ENCODE measurements at places on chromosomes 1 and 21.

GRCh38 chr1:213993929-213994328, 6.2 kb downstream of the PROX1 start:
- DNase-seq, result no peak

DNA sequence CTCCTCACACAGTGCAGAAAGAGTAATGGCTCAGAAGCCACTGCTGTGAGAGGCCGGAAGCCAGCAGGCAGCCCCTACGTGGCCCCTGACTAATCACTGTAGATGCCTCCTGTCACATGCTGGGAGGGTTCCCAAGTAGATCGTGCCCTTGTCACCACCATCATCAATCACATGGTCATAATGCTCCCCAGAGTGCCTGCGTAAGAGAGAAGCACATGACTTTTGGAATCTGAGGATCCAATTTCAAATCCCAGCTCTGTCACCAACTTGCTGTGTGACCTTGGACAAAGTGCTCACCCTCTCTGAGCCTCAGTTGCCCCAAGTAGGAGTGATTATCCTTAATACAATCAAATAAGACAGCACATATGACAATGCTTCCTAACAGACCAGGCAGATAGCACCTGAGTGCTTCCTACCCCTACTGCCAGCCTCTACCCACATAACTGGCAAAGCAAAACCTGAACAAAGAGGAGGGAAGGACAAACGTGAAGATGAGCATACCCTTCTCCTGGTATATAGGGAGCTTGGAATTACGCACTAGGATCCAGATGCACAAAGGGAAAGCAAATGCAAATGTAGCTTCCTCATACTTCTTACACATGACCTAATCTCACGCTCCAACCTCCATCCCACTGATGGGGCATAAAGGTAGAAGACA, 65.7 kb downstream of the SDC3 start:
- DNase-seq, result no peak

- no peak for DNase-seq
Observed at GRCh38 chr21:42681296-42682206, 28.1 kb downstream of the PDE9A start.

DNA sequence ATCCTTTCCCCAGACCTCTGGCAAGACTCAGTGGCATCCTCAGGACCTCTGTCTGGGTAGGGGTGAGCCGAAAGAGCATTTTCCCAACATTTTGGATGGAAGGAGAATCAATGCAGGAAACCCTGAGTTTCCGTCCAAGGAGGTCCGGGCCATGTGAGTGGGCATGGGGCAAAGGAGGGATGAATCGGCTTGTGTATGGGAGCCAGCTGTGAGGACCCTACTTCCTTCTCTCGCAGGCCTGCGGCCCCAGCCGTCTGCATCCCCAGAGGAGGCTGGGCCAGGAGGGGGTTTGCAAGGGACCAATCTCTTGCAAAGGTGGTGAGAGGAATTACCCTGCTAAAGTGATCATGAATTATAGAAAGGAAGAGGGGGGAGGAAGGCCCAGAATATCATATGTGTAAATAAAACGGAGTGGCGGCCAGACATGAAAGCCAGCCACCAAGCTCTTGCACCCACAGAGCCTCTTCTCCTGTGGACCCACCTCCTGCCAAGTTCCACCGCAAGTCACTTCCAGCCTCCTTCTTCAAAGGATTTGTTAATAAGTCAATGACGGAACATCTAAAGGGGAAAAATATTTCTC, 48.2 kb upstream of the POU3F1 start:
- no peak for DNase-seq

- DNase-seq, result no peak
Observed at GRCh38 chr1:22364764-22365163, 86.9 kb upstream of the ZBTB40 start.

GRCh38 chr1:183306317-183307042, 111.7 kb downstream of the NMNAT2 start:
- DNase-seq, result no peak

DNA sequence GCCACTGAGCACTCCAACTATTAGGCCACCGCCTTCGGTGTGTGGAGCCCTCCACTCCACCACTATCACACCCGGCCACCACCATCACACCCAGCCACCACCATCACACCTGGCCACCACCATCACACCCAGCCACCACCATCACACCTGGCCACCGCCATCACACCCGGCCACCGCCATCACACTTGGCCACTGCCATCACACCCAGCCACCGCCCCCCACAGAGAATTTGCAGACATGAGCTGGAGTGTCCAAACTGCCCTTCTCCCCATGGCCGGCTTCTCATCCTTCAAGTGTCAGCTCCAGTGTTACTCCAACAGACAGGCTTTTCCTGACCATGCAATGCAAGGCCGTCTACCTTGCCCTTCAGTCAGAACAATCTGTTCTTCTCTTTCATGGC, 50.4 kb upstream of the A3GALT2 start:
- DNase-seq, result no peak

DNA sequence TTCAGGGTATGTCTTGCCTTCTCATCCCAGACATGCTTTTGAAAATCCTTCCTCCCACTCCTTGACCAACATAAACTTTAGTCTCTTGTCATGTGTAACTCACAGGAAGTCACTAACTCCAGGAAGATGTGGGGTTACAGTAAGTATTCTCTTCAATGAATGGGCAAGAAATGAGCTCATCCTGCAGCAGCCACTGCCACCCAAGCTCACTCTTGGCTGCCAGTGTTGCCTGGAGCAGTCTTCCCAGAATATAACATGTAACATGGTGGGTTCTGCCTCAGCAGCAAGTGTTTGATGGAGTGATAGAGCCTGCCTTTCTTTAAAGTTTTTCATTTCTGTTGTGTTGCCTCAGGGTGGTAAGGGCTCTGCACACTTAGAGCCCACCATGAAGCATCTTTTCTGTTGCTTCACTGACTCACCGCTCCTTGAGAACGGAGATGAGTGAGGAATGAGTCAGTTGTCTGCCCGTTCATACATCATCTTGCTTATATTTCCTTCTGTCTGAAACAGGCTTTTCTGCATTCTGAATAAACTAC, 187.0 kb downstream of the TPR start:
- DNase-seq, result no peak

DNA sequence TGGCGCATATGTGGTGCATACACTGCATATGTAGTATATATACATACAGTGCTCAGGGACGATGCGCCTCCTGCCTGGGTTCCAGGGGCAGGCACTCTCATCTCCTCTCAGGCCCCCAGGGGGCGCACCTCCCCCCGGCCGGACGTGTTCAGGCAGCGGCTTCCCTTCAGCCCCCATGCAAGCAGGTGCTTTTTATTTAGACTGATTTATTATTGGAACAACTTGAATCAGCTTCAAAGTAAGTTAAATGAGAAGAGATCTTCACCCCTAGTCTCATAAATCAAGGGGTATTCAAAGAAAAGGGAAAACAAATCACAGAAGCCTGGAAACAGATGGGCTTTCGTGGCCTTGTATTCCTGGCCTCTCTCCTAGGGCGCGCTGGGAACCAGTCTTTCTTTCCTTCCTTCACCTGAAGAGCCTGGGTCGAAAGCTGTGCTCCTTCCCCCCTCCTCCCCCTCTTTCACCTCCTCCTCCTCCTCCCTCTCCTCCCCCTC, 64.6 kb downstream of the UBIAD1 start:
- no peak for DNase-seq

DNA sequence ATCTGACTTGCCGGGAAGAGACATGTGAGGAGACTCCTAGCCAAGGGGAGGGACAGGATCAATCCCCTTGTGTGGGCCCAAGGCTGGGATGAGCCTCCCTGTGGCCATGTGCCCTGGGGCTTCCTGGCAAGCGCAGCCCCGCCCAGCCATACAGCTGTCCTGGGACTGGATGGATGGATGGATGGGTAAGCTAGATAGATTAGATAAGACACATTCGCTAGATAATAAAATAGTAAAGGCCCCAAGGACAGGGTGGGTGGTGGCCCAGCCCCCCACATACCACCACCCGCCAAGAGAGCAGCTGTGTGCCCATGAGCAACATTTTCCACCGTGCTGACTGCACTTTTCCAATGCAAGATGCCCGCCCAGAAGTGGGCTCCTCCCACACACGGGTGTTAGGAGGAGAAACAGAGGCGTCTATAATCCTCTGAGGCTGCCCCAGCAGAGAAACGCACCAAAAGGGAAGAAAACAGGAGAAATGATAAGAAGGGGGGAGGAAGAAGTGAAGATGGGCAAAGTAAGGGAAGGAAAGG, 25.1 kb downstream of the ZBTB17 start:
- DNase-seq, result no peak

DNA sequence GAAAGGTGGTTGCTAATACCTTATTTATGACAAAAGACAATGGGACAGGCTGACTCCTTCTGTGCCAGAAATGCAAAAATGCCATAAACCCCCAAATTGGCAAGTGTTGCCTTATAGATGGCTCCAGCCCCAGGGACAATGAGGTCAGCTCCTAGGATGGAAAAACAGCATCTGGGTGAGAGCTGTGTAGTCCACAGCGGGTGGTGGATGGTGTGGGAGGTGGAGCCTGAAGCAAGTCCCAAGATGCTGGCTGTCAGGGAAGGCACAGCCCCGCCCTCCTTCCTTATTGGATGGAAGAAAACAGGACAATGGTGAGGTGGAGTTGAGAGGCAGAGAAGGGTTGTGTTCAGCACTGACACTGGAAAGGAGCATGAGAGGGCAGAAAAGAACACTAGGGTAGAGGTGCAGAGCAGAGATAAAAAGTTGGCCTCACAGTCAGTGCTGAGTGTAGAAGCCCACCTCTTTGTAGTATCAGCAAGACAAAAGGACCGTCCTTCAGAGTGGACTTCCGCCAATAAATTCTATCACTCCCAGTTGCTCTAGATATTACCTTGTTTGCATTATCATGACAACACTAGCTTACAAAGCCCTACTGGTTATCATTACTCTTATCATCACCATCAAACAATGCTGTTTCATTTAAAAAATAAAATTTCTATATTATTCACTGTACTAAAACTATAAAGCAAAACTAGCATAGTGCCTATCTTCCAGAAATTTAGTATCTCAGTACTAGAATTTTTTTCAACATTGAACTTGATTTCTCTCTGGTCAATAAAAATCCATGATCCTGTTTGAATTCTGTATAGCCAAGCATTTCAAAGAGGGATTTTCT, 3.7 kb upstream of the SDE2 start:
- no peak for DNase-seq

GRCh38 chr1:116677474-116678062, 10.0 kb upstream of the IGSF3 start:
- DNase-seq, result no peak

DNA sequence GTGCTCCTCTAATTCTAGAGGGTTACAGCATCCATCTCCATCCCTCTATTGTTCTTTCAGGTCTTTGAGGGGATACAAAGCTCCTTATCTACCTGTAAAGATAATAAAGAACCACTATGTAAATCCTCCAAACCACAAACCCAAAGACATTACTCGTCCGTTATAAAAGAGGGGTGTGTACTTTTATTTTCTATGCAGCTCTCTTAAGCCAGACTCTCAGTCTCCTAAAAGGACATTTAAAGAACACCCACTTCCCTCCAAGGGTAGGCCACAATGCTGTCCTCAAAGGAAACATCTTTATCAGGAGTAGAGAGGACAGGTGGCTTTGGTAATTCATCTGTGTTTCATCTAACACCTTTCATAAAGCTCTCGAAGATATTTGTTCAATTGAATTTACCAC, 67.9 kb upstream of the DYNLT5 start:
- DNase-seq, result no peak

DNA sequence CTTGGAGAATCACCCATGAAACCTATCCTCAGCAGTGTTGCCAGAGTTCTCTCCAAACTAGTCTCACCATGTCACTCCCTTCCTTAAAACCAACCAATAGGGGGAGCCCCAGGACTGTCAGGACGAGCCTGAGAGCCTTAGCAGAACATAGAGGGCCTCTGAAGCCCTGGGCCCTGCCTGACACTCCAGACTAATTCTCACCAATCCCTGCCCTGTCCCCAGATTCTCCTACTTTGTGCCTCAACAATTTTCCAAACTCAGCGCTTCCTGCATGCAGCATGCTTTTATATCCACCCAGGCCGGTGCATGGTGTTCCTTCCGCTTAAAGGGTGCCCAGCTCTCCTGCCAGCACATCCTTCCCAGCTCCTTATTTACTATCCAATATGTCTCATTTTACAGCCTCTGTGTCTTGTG, 42.7 kb downstream of the HSD3B1 start:
- DNase-seq, result peak; percentile 33

DNA sequence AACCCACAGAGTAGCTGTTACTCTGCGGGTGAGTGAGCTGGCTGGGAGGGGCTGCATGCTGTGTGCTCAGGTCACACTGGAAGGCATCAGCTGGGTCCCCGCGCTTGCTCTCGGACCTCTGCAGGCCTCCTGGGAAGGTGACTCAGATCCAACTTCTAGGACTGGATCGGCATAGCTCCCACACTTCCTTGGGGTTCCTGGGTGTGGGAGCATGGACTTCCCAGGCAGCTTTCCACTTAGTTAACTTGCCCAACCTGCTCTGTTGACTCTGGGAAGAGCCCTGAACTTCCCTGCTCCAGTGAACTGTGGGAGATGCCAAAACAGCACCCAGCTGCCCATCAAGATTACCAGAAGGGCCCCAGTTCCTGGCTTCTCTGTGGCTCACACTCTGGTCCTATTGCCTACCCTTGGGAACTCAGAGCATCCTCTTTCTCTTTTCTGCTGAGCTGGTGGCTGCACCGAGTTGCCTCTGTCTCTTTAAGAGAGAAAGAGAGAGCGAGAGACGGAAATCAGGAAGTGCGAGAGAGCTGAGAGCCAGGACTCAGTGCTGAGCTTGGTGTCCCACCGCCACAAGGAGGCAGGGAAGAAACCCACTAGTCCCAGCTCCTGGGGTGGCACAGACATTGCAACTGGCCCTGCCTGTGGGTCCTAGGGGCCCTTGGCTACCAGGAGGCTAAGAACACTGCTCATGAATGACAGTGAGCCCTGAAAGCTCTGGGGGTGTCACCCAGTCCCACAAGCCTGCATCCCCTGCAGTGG, at the start of gene IKBKE:
Gene IKBKE (plus strand): TSS at position 544 of the 759 bp plus-strand sequence. CDS start 2,752 bp downstream, outside the sequence.
- DNase-seq, result no peak

- DNase-seq, result no peak
Observed at GRCh38 chr1:239987103-239987745, 104.5 kb upstream of the FMN2 start.

DNA sequence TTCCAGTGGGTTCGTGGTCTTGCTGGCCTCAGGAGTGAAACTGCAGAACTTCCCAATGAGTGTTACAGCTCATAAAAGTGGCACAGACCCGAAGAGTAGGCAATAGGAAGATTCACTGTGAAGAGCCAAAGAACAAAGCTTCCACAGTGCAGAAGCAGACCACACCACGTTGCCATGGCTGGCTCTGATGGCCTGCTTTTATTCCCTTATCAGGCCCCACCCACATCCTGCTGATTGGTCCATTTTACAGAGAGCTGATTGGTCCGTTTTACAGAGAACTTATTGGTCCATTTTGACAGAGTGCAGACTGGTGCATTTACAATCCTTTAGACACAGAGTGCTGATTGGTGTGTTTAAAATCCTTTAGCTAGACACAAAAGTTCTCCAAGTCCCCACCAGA, 131.4 kb upstream of the CHRM3 start:
- DNase-seq, result no peak

- DNase-seq, result no peak
Observed at GRCh38 chr1:182441719-182442118, 8.2 kb upstream of the RGSL1 start.

DNA sequence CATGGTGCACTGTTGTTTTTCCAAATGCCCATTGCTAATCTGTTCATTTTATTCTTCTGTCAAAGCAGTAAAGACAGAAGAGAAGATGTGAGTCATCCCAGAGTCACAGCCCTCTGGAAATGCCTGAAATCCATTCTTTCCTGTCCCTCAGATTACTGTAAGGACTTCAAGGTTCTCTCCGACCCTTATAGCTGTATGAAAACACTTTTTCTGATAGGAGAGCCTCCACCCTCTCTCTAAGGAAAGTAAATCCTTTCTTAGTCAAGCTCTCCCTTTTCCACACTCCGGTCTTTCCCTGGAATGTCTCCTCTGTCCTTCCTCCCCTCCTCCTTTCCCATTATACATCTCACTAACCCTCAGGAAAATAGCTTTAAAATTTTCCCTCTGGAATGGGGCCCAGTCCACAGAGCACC, 3.5 kb upstream of the PRDX6 start:
- no peak for DNase-seq
